ENCODE measurements at places on chromosomes 2 and 18. TPM values are rescaled to one million over a fixed set of nuclear protein-coding genes. Genes with fewer than 3 reads are reported as not detected.

DNA sequence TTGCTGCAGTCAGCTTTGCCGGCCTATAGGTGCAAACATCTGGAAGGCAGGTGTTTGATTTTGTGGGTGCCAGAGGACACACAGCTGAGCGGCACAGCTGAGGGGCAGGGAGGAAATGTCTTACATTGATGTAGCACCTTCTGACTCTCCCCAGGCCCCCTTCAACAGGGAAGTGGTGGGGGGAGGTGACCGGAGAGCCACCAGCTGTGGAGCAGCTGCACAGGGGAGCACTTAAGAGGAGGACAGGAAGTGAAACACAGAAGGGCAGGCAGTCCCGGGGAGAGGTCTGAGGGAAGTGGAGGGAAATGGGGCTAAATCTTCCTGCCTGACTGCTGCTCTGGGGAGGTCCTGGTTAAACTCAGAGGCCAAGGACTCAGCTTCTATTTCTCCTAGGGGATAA is 409.1 kb downstream of the TNS1 start:
- no peak for DNase-seq

- DNase-seq, result peak; percentile 52
These were observed 57.1 kb downstream of the RMDN2 start for GRCh38 chr2:37982147-37982582.

- DNase-seq, result peak; percentile 91
These were observed 302.7 kb upstream of the TNP1 start for GRCh38 chr2:217162533-217162932.

Gene COL3A1
- polyA plus RNA-seq, result 0.03 TPM

Gene KRCC1
- polyA plus RNA-seq, result 11.5 TPM

GRCh38 chr18:25517881-25518715 is 166.1 kb upstream of the ZNF521 start:
- DNase-seq, result no peak

- no peak for DNase-seq
These were observed 160.3 kb upstream of the SIX2 start for GRCh38 chr2:45169339-45170190.

DNA sequence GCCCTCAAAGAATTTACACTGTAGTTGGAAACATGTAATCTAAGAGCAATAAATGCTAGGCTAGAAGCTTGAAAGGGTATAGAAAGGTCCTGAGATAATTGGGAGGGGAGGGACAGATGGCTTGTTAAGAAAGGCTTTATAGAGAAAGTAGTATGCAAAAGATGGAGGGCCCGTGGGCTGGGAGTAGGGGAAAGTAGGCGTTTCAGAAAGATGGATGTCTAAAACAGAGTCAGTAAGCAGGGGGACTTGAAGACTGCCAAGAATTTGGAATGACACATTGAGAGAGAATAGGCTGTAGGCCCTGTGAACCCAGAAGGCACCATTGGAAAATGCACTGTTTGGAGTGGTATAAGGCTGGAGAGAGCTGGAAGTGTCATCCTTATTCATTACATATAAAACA is 822 bp downstream of the PSMG2 start:
- peak; percentile 17 for DNase-seq

Gene FIGN
- 2.7 TPM for polyA plus RNA-seq

DNA sequence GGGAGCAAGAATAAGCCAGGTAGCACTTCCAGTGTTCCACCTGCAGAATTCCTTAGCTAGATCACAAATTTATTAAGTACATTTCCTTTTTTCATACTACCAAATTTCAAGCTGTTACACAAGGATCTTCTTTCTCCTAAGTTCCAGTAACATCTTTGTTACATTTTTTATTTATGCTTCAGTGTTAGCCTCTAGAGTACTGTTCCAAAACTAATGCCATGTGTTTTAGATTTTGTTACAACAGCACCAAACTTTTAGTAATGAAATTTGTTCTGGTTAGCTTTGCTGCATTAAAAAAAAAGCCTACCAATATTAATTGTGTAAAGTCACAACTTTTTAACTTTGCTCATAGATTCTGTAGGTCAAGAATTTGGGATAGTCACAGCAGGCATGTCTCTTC is 161.1 kb downstream of the CAMKMT start:
- no peak for DNase-seq

DNA sequence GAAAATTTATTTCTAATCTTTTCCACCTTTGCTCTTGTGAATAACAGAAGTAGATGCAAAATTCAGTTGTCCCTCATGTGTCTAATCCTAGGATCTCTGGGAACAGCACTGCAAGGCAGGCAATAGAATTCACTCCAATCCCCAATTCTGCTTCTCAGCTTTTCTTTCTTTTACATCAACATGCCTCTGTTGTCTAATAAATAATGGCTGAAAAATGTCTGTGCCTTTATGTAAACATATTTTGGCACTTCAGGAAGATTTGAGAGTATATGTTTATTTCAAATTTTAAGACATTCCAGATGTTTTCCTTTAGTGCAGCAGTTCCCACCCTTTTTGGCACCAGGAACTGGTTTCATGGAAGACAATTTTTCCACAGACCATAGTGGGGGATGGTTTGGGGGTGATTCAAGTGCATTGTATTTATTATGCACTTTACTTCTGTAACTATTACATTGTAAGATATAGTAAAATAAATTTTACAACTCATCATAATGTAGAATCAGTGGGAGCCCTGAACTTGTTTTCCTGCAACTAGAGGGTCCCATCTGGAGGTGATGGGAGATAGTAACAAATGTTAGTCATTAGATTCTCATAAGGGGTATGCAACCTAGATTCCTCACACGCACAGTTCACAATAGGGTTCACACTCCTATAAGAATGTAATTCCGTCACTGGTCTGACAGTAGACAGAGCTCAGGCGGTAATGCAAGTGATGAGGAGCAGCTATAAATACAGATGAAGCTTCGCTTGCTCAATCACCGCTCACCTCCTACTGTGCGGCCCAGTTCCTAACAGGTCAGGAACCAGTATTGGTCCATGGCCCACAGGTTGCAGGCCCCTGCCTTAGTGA is 590.3 kb upstream of the CNTNAP5 start:
- no peak for DNase-seq

Gene CTNNA2
- polyA plus RNA-seq, result not detected

- no peak for DNase-seq
These were observed 246.0 kb upstream of the UBE2E3 start for GRCh38 chr2:180734382-180734781.

GRCh38 chr2:8115456-8115855 is 566.4 kb upstream of the ID2 start:
- no peak for DNase-seq
